ENCODE measurements at places on chromosomes 2 and 18.

DNA sequence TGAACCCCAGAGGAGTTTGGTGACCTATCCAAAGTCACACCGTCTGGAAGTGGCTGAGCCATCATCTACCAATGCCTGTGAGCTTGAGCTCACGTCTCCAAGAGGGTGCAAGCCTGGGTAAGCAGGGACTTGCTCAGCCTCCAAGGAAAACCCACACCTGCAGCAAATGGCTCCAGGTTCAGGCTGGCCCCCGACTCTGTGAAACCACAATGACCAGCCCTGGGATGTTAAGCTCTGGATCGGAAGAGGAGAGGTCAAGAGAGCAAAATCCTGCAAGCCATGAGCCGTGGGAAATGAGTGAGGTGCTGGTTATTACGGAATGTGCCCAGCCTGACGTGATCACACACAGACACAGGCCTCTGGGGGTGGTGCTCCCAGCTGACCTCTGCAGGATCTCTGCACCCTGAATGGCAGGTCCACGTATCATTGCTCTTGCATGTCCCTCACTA lies 94.1 kb upstream of the OTOS start:
- peak; percentile 5 for DNase-seq

DNA sequence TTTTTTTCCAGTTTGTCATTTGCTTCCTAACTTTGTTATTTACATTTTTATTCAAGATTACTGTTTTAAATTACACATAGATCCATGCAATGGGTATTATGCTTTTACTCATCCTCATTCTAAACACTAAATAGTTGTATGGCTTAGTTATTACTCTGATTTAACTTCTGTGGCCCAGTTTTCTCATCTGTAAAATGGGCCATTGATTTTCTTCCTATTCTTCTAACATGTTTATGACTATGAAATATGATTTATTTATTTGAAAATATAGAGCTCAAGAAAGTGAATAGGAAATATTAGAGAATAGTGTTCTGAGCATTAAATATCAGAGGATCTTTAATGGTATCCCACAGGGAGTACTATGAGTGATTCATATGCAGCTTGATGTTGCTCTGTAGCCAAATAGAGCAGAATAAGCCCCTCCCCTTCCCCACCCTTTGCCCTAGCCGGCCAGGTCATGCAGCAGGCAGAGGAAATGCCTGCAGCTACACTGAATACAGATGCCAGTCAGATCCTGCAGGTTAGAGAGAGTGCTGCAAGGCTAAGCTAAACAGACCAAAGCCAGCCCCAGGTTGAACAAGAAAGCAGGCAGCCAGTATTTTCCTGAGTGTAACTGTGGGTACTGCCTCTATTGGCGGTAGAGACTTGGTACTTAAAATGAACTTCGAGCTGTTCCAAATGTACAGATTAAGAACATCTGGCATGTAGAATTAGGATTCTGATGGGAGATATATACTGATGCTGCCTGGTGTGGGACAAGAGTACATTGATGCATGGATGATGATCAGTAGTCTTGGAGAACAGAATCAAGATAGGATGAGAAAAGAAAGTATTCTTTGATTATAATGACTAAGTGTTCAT lies 11.7 kb upstream of the ACYP2 start:
- DNase-seq, result peak; percentile 52

DNA sequence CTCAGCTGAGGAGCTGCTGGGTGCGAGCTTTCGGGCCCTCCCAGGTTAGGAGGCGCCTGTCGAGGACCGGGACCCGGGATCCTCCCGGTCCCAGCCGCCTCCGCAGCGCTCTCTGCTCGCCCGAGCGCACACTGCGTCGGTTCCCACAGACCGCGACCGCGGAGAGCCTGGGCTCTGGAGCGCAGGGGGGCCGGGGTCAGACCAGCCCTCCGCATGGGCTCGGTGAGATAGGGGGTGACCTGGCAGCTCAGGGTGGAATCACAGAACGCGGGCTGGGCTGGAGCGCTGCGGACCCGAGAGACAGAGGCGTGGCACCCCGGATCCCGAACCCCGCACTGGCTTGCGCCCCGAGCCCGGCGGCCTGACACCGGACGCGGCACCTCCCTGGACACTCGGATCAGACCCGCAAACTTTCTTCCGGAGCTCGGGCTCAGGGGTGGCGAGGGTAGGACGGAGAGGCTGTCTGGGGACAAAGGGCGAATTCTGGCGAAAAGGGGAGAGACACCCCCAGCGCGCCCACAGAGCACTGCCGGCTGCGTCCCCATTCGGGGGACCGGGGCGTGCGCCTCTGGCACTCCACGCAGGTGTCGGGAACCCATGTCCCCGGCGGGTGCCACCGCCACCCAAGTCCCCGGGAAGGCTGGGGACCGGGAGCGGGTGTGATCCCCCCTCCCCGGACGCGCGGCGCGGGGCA lies 612 bp downstream of the DIPK1C start:
- no peak for DNase-seq

- no peak for DNase-seq
Observed at GRCh38 chr2:177031438-177032180, 181.0 kb upstream of the HNRNPA3 start.

GRCh38 chr2:95060446-95061118 lies 35.1 kb downstream of the MAL start:
- peak; percentile 1 for DNase-seq

- DNase-seq, result no peak
Observed at GRCh38 chr18:62280786-62281185, 44.3 kb upstream of the TNFRSF11A start.

GRCh38 chr18:76699923-76700322 lies 122.4 kb upstream of the ZNF236 start:
- DNase-seq, result no peak

- no peak for DNase-seq
Observed at GRCh38 chr2:6031200-6031867, 339.1 kb downstream of the SOX11 start.

- no peak for DNase-seq
Observed at GRCh38 chr18:36329684-36330434, 32.3 kb downstream of the FHOD3 start.

GRCh38 chr18:25563816-25564683 lies 212.1 kb upstream of the ZNF521 start:
- DNase-seq, result no peak

DNA sequence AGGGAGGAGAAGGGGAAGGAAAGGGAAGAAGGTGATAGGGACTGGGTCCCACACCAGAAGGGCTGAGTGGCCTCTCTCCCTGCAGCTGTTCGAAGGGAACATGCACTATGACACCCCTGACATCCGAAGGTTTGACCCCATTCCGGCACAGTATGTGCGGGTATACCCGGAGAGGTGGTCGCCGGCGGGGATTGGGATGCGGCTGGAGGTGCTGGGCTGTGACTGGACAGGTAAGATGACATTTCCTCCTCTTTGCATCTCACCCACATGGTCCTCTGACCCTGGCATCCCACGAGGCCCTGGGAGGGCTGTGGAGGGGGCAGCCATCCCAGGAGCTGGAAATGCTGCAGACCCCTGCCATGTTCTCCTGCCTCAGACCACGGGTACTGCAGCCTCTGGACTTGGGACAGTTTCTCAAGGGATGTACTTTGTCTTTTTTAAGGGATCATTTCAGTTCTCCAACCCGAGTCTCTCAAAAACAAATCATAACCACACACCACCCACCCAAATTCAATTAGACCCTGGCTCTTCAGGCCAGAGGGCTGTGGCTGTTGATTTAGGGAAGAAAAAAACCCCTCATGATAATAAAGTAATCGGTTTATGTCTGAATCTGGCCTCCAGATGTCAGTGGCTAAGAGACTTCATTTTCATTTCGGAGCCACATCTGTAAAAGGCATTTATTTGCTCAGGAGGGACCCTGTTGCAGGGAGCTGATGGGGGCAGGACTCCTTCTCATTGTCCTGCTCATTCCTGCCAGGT lies 63.5 kb downstream of the NRP2 start:
- no peak for DNase-seq

GRCh38 chr2:110114831-110115255 lies 779 bp downstream of the MALL start:
- no peak for DNase-seq

DNA sequence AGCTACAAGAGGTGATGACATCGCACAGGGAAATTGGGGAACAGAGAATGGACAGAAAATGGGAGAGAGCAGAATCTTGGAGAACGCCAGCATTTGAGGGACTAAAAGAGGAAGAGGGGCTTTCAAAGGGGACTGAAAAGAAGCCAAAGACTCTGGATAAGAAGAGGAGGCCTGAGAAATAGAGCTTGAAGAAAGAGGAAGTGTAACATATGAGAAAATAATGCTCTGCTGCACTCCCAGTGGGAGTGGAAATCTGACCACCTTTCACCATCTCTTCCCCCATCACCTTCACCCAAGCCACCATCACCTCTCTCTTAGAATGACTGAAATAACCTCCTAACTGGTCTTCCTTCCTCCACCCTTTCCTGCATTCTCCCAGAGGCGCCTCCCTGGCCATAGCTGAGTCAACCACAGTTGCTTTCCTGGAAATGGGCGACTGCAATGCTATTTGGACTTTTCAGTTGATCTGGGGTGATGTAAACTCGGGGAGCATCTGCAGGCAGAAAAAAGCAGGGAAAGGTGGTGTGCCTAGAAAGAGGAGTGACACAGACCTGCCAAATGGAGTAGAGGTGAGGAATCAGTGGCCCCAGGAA lies 16.8 kb downstream of the CXCR1 start:
- DNase-seq, result no peak

DNA sequence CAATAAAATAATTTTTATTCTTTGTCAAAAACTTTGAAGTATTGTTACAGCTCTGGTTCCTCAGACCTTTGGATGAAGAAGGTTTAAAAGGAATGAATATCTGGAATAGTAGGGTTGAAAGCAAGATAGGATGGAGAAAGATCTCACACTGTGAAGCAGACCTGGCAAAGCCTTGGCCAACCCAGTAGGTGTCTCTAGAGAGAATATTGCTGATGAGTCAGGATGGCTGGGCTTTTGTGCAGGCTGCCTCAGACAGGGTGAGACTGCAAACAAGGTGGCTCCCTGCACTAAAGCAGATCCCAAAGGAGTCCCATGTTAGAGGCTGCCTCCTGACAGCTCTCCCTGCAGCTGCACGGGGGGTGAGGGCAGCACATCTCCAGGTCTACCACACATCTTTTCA lies 226.0 kb upstream of the ITGA4 start:
- no peak for DNase-seq

DNA sequence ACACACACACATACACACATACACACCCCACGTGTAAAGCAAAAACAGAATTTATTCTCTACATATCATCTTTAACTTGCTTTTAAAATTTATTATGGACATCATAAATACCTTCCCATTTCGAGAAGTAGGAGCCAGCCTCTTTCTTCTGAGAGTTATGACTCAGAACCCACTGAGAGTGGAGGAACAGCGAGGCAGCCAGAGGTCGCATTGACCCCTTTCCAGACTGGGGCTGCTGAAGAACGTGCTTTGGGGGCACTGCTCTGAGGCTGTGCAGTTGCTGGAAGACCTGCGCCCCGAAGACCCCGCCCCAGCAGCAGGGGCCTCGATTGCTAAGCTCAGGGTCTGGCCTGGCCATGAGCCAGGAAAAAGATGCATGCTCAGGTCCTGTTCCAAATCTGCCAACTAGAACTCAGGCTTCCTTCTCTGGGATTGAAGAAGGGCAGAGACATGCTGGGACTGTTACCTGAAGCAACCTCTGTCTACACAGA lies 133.8 kb upstream of the TWIST2 start:
- DNase-seq, result no peak

- DNase-seq, result no peak
Observed at GRCh38 chr2:180753809-180754761, 226.3 kb upstream of the UBE2E3 start.

DNA sequence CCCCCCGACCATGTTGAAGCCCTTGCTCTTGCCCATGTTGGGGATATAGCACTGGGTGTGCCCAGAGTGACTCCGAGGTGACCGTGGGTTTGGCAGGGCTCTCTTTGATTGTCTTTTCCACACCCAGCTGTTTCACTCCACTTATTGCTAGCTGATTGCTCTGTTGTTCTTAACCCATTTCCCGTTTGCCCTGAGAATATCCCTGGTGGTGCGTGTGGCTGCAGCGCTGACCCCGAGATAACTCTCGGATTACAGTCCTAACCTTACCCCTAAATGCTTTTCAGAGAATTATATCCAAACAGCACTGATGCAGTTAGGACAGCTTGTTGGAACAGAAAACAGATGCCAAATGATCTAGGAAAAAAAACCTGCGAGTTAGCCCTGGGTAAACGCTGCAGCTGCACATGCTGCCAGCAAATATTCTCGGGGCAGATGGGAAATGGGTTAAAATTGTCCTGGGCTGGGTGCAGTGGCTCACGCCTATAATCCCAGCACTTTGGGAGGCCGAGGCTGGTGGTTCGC lies 34.3 kb upstream of the SNORC start:
- no peak for DNase-seq

- DNase-seq, result no peak
Observed at GRCh38 chr2:44895061-44895460, 46.4 kb upstream of the SIX3 start.

- no peak for DNase-seq
Observed at GRCh38 chr2:144323946-144324345, 196.0 kb downstream of the ZEB2 start.

GRCh38 chr18:63850020-63850419 lies 37.5 kb upstream of the SERPINB2 start:
- no peak for DNase-seq

GRCh38 chr2:145339646-145340045 lies 819.7 kb upstream of the ZEB2 start:
- no peak for DNase-seq

GRCh38 chr18:12433829-12434540 lies 26.3 kb downstream of the PRELID3A start:
- no peak for DNase-seq

DNA sequence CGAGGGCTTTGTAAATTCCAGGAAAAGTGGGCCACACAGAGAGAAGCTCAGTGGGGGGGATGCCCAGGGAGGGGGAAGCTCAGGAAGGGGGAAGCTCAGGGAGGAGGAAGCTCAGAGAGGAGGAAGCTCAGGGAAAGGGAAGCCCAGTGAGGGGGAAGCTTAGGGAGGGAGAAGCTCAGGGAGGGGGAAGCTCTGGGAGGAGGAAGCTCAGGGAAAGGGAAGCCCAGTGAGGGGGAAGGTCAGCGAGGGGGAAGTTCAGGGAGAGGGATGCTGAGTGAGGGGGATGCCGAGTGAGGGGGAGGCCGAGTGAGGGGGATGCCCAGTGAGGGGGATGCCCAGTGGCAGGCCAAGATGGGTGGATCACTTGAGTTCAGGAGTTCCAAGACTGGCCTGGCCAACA lies 821 bp upstream of the CHRNG start:
- no peak for DNase-seq

All from CD4-positive, alpha-beta T cell treated with Interleukin-4 for 1 hour (primary cell).